ENCODE measurements at places on chromosomes 11 and 22.

GRCh38 chr11:34002420-34002819 is 49.1 kb upstream of the CAPRIN1 start:
- no peak for DNase-seq

GRCh38 chr11:92329137-92329536 is 104.5 kb downstream of the FAT3 start:
- no peak for DNase-seq

DNA sequence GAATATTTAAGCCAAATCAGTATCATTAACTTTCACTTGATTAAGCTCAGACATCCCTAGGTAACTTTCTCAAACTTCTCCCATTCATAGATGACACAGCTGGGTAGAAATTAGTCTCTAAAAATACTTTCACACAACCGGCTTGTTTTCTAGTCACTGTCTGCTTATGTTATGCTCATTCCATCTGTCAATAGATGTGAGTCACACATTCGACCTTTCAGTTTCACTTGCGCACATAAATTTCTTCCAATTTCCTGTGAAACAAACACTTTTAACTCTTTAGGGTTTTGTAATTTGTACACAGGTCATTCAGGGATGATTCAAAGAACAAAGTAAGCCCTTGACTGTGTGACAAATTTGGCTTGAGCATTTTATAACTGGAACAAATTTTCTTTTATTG is 723.0 kb downstream of the KCNA4 start:
- peak; percentile 21 for DNase-seq

GRCh38 chr22:41920271-41920976 is 5.5 kb upstream of the SHISA8 start:
- DNase-seq = no peak

GRCh38 chr11:17905477-17905876 is 107.4 kb downstream of the SERGEF start:
- DNase-seq = no peak

- peak; percentile 76 for DNase-seq
Observed at GRCh38 chr11:27698872-27699241, 1.4 kb downstream of the BDNF start.

GRCh38 chr11:32103941-32104340 is 13.1 kb downstream of the RCN1 start:
- DNase-seq = no peak

GRCh38 chr11:125454047-125454446 is 42.0 kb downstream of the FEZ1 start:
- DNase-seq = no peak

DNA sequence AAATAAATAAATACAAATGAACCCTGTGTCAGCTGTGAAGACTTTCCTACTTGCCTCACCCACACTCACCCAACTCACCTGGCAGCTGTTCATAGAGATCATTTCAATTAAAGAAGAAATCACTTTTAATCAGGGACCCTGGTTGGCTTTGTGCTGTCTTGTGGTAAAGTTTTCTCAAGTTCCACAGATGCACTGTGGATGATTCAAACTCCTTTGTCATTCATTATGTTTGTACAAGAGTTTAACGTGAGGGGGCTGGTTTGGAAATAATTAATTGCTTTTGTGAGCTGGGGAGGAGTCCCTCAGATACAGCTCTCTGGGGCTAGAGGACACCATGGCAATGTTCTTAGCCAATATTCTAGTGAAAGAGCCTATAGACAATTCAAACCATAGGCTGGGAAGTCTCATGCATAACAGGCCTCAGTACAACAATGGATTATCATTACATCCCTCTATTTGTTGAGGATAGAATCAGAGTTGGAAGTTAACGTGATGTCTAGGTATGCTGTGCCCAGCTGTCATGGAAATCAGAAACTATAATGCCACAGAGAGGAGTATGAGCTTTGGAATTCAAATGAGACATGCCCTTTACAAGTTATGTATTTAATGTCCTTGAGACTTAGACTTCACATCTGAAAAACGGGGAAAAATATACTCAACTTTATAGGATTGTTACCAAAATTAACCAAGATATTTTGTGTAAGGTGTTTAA is 698.5 kb downstream of the KCNA4 start:
- DNase-seq = no peak

- no peak for DNase-seq
Observed at GRCh38 chr11:117959438-117960149, 26.6 kb upstream of the IL10RA start.

GRCh38 chr11:117458275-117459122 is 130.8 kb downstream of the CEP164 start:
- DNase-seq = no peak

DNA sequence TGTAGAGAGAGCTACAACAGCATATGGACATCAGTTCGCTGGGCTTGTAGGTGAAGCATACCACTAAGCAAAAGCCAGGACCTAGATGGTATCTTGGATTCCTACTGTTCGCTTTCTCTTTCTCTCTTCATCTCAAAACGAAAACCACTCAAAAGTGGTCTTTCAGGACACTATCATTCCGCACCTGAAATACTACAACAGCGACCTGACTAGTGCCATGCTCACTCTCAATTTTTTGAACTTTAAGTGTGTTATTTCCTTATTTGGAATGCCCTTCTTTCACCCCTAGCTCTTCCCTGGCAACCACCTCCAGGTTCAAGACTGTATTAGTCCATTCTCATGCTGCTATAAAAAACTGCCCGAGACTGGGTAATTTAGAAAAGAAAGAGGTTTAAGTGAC is 59.2 kb downstream of the CCDC83 start:
- DNase-seq = no peak

DNA sequence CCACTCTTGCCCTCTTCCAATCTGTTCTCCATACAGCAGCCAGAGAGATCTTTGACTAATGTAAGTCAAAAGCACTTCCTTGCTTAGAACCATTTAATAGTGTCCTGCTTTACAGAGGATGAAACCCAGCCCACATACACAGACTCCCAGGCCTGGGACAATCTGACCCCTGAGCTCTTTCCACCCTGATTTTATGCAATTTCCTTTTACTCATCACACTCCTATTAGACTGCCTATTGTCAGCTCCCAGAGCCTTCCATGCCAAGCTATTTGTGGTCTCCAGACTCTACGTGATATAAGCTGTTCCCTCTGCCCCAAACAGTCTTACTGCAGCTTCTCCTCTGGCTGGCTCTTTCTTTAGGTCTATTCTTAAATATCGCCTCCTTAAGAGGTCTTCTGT is 28.1 kb downstream of the ME3 start:
- no peak for DNase-seq

DNA sequence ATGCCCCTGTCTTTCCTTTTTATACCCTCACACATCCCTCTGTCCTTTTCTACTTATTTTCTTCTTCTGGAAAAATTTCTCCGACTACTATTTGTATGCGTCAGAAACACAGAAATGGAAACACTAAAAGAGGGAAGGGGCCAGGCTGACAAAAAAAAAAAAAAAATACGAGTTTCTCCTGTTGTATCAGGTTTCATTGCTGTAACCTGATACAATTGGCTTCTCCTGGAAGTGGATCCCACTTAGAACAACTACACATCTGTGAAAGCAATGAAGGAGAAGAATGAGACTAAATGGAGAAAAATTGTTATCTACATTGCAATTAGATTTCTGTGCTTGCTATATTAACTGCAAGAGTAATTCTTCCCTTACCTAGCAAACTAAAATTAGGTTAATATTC is 393.9 kb downstream of the GUCY1A2 start:
- no peak for DNase-seq

GRCh38 chr11:975827-976226 is 50.2 kb downstream of the AP2A2 start:
- no peak for DNase-seq

GRCh38 chr22:27724709-27725108 is 76.8 kb downstream of the MN1 start:
- no peak for DNase-seq

DNA sequence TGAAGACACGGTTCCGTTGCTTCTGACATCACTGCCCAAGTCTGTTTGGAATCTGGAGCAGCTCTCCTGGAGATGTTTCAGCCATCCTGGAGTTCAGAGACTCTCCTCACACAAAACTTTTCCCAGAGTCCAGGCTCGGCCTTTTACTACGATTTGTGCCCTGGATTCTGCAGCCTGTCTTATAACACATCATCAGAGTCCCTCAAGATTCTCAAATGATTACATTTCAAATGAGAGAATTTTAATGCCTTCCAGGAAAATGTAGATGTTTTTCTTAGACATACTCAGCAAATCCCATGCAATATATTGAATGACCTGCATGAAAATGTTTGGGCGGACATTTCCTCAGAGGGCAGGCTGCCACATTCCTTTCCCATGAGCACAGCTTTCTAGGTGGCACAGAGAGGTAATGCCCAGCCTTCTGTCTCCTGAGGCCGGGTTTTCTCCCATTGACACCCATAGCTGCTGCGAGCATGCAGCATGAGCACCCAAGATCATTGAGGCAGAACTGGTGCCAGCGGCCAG is 129.1 kb downstream of the SNX19 start:
- DNase-seq = no peak
